EH (cell line): ENCODE measurements at places on chromosomes 4 and X.
A peak's percentile ranks its signal among the peaks of the same experiment; 100 is the strongest.

GRCh38 chr4:184475096-184475461 lies 729 bp upstream of the IRF2 start:
- DNase-seq: peak; percentile 58

- no peak for DNase-seq
Measured at GRCh38 chrX:95762716-95763115, 921.9 kb upstream of the DIAPH2 start.

GRCh38 chrX:148611993-148612392 lies 111.6 kb downstream of the AFF2 start:
- DNase-seq: no peak

GRCh38 chrX:13223868-13224567 lies 95.8 kb downstream of the ATXN3L start:
- DNase-seq: peak; percentile 90

- DNase-seq: no peak
Measured at GRCh38 chrX:154140206-154140605, 3.8 kb upstream of the OPN1LW start.

GRCh38 chrX:11143931-11144678 lies 33.0 kb downstream of the HCCS start:
- DNase-seq: peak; percentile 74

DNA sequence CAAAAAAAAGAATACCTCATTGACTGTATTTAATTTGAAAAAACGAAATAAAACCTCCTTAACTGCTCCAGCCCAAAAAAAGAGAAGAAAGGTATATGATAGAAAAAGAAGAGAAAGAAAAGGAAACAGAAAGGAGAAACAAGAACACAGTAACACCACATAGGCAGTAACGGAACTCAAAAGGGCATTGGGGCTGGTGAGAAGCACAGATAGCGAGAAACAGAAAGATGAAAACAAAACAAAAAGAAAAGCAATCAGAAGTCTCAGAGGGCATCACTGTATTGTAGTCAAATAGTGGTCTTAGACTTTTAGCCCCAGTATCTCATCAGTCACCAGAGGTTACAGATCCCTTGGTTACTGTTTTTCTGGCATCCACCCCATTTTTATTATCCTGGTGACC lies 88.6 kb downstream of the NFKB1 start:
- no peak for DNase-seq

GRCh38 chr4:75169427-75169826 lies 236.5 kb downstream of the PARM1 start:
- DNase-seq: no peak

GRCh38 chr4:17323554-17324385 lies 188.1 kb downstream of the QDPR start:
- DNase-seq: peak; percentile 79

GRCh38 chr4:168560184-168561180 lies 63.6 kb downstream of the PALLD start:
- DNase-seq: peak; percentile 60

- DNase-seq: no peak
Measured at GRCh38 chr4:37146260-37146659, 98.3 kb upstream of the NWD2 start.
